ENCODE measurements at places on chromosomes 7 and 10. TPM values are rescaled to one million over a fixed set of nuclear protein-coding genes. Genes with fewer than 3 reads are reported as not detected.

VAX1 gene
- polyA plus RNA-seq = not detected

PIK3AP1 gene
- polyA plus RNA-seq = 6.0 TPM

PDE6C gene
- polyA plus RNA-seq = not detected

UTF1 gene
- 0.24 TPM for polyA plus RNA-seq

NPVF gene
- not detected for polyA plus RNA-seq

SFTPA2 gene
- polyA plus RNA-seq = not detected

CALHM1 gene
- polyA plus RNA-seq = not detected

- H3K4me1 ChIP-seq = peaks cover 16% of the 10 kb centered on the region
- DNase-seq = no peak
- peak overlapping the region; percentile 50 for H3K27ac ChIP-seq
- H3K27me3 ChIP-seq = no peaks in the 10 kb centered on the region
- no peak overlapping the region for H3K4me3 ChIP-seq
Measured at GRCh38 chr10:59677253-59677831, 32.3 kb downstream of the SLC16A9 start.

GRCh38 chr7:153297141-153297540 lies 537.6 kb downstream of the ACTR3B start:
- no peaks in the 10 kb centered on the region for H3K36me3 ChIP-seq
- H3K27me3 ChIP-seq = no peaks in the 10 kb centered on the region
- DNase-seq = peak; percentile 14
- no peak overlapping the region for H3K4me3 ChIP-seq
- no peaks in the 10 kb centered on the region for H3K4me1 ChIP-seq

DNA sequence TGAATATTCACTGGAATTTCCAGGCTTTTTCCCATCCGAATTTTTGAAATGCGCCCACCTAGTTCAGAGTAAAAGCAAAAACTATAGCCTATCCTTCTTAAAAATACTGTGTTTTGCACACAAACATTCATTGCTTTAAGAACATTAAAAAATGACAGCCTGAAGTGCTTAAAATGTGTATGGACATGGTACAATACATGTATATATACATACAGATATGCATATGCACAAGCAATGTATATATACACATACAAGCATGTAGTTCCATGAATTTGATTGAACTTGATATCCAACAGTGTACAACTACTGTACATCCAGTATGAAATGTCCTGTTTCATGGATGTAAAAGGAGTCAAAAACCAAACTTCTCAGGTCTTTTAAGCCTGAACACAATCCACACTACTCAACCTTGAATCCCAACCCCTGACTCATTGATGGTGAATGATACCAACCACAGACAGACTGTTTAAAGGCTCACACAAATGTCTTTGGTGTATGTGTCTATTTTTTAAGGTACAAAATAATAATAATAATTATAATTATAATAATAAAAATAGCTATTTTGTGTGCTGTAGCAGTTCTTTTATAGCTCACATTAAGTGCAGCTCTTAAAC lies 14.8 kb downstream of the INHBA start:
- no peak overlapping the region for H3K4me3 ChIP-seq
- no peaks in the 10 kb centered on the region for H3K36me3 ChIP-seq
- H3K4me1 ChIP-seq = no peaks in the 10 kb centered on the region
- no peak overlapping the region for H3K27ac ChIP-seq
- DNase-seq = no peak
- no peaks in the 10 kb centered on the region for H3K27me3 ChIP-seq

DNA sequence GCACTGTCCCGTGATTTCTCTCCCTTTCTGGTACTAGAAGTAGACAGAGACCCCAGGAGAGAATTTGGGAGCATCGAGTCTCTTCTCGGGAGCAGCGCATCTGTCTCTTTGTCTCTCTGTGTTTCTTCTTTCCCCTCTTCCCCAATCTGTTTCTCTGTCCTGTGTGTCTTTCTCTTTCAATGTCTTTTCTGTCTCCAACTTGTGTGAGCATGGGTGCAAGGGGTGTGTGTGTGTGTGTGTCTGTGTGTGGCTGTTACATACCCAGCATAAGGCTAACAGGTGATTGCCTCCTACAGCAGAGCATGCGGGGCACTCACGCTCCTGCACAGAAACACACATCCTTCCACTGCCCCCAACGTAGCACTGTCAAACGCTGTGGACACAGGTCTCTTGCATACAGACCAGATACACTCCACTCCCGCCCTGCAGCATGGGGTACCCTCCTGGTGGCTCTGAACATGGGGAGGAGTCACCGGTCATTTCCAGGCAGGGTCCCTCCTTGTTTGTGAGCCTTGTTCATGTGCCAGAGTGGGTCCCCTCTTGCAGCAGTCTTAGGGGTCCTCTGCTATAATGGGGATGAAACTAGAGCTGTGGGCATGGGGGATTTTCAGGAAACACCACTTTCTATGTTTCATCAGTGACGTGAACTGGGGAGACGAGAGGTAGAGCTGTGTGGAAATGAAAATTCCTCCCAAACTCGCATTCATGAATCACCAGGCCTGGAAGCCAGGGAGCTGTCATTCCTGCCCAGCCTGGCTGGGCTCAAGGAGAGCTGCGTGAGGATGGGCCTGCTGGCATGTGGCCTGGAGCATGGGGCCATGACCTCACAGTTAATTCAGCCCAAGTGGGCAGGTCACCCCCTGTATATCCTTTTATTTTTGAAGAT lies 980 bp downstream of the ADAMTS14 start:
- no peak overlapping the region for H3K27ac ChIP-seq
- H3K4me1 ChIP-seq = peaks cover 3% of the 10 kb centered on the region
- H3K36me3 ChIP-seq = no peaks in the 10 kb centered on the region
- peak; percentile 75 for DNase-seq

DNA sequence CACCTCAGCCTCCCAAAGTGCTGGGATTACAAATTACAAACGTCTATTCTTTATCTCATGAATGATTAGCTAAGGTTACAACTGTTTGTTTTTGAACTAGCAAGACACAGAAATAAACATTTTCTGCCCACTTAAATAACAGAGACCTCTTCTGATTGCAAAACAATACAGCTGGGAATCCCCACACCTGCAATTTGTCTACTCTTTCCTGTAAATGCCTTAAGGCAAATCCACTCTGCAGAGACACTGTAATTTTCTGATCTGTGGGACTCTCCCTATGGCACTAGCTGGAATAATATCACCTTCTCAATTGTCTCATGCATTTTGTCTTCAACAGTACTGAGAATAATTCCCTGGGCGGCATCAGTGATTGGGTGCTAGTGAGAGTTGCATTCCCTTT lies 149.3 kb upstream of the FAM3C start:
- H3K27me3 ChIP-seq = no peaks in the 10 kb centered on the region
- H3K36me3 ChIP-seq = no peaks in the 10 kb centered on the region
- DNase-seq = no peak
- no peaks in the 10 kb centered on the region for H3K4me1 ChIP-seq
- H3K4me3 ChIP-seq = no peak overlapping the region
- H3K27ac ChIP-seq = no peak overlapping the region

GRCh38 chr7:4768597-4769569 lies 6.5 kb upstream of the AP5Z1 start:
- no peaks in the 10 kb centered on the region for H3K36me3 ChIP-seq
- no peak overlapping the region for H3K4me3 ChIP-seq
- no peaks in the 10 kb centered on the region for H3K4me1 ChIP-seq
- DNase-seq = no peak
- H3K27me3 ChIP-seq = no peaks in the 10 kb centered on the region
- peak overlapping the region; percentile 55 for H3K27ac ChIP-seq

- no peaks in the 10 kb centered on the region for H3K27me3 ChIP-seq
- no peak overlapping the region for H3K4me3 ChIP-seq
- no peak overlapping the region for H3K27ac ChIP-seq
Measured at GRCh38 chr7:18320422-18320821, 175.1 kb upstream of the HDAC9 start.

- no peak overlapping the region for H3K27ac ChIP-seq
- no peaks in the 10 kb centered on the region for H3K4me1 ChIP-seq
- no peak for DNase-seq
Measured at GRCh38 chr7:103929901-103930311, 59.6 kb downstream of the RELN start.

GRCh38 chr7:130996205-130996832 lies 262.3 kb upstream of the KLF14 start:
- H3K4me1 ChIP-seq = peaks cover 59% of the 10 kb centered on the region
- DNase-seq = no peak
- H3K4me3 ChIP-seq = no peak overlapping the region

DNA sequence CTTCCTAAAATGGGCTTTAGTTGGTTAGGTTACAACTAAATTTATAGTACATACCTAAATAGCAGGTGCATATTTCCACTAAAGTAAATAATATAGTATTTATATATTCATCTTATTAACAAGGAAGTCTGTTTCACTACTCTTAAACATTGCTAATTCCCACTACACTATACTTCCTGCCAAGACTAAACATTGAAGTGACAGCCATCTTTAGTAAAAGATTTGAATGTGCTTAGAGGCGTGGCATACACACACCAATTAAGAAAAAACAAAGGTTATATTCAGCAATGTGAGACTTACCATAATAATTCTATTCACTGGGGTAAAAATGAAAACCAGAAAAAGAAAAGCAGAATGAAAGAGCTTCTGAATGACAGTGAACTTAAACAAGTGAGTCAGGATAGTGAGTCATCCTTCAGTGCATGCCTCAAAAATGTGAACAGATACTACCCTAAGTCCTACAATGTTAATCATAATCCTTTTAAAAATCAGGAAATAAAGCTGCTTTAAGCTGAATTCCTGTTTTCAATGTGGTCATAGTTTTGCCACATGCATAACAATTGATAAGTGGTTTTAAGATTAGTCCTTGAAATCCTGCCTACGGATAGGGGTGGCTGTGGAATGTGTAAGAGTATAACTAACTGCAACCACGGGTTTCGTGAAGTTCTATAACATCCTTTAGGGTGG lies 59.4 kb downstream of the USP6NL start:
- DNase-seq = no peak
- peak overlapping the region; percentile 69 for H3K27ac ChIP-seq
- peaks cover 8% of the 10 kb centered on the region for H3K4me1 ChIP-seq
- no peaks in the 10 kb centered on the region for H3K36me3 ChIP-seq
- no peaks in the 10 kb centered on the region for H3K27me3 ChIP-seq

GRCh38 chr7:78662939-78663338 lies 790.5 kb downstream of the MAGI2 start:
- DNase-seq = no peak
- no peaks in the 10 kb centered on the region for H3K36me3 ChIP-seq
- H3K27ac ChIP-seq = no peak overlapping the region

GRCh38 chr7:38374507-38374906 lies 101.1 kb upstream of the TARP start:
- H3K27me3 ChIP-seq = no peaks in the 10 kb centered on the region
- no peaks in the 10 kb centered on the region for H3K36me3 ChIP-seq
- H3K4me3 ChIP-seq = no peak overlapping the region
- H3K4me1 ChIP-seq = no peaks in the 10 kb centered on the region

- H3K4me1 ChIP-seq = peaks cover 4% of the 10 kb centered on the region
- H3K27ac ChIP-seq = peak overlapping the region; percentile 28
- peak overlapping the region; percentile 52 for H3K4me3 ChIP-seq
- DNase-seq = peak; percentile 60
- H3K36me3 ChIP-seq = peaks cover 8% of the 10 kb centered on the region
Measured at GRCh38 chr10:95655571-95656290, 780 bp downstream of the ALDH18A1 start.

DNA sequence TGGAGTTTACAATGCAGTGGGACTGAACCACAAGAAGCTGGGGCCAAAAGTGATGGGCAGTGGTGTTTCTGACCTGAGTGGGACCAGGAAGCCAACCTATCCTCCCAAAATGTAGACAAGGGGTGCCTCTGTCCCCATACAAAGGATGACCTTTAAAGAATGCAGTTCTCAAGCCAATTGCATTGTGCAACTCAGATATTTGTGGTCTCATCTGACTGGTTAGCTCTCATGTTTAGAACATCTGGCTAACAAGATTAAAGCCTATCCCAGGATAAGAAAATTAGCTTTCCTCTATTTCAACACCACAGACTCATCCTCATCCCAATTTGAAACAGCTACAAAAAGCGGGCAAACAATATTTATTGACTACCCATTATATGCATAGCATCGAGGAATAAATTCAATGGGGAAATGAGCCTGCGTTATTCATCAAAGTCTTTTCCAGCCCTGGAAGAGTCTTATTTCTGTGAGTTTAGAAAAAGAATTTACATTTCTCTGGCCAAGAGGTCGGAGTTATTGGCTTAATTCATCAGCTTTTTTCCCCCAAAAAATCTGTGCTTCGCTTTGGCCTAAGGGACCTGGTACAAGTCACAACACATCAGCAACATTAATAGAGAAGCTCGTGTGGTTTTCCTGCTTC lies 26.7 kb downstream of the ELMO1 start:
- no peaks in the 10 kb centered on the region for H3K36me3 ChIP-seq
- H3K4me3 ChIP-seq = no peak overlapping the region
- H3K27me3 ChIP-seq = no peaks in the 10 kb centered on the region

- H3K4me1 ChIP-seq = no peaks in the 10 kb centered on the region
- no peaks in the 10 kb centered on the region for H3K36me3 ChIP-seq
- H3K27me3 ChIP-seq = no peaks in the 10 kb centered on the region
- no peak for DNase-seq
- no peak overlapping the region for H3K4me3 ChIP-seq
Measured at GRCh38 chr7:8201846-8202441, 60.0 kb downstream of the ICA1 start.

- no peak overlapping the region for H3K27ac ChIP-seq
- H3K4me3 ChIP-seq = no peak overlapping the region
- no peak for DNase-seq
- no peaks in the 10 kb centered on the region for H3K36me3 ChIP-seq
- no peaks in the 10 kb centered on the region for H3K4me1 ChIP-seq
Measured at GRCh38 chr7:104162081-104162480, 45.7 kb downstream of the ORC5 start.

DNA sequence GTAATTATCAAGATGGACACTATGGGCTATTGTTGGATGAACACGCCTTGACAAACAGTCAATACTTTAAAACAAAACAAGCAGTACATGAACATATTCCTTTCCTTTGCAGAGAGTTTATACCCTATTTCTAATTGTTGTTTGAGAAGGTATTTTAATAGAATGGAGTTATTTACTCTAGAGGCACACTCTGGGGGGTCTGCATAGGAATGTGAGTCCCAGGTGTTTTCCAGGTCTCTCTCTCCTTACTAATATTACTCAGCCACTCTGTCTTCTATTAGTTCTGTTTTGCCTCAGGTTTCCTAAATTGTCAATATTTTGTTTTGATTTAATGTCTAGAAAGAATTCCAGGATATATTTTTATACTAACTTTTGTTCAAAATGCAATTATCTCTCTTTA lies 1091.4 kb downstream of the CNTNAP2 start:
- no peak overlapping the region for H3K4me3 ChIP-seq
- no peak for DNase-seq
- H3K4me1 ChIP-seq = no peaks in the 10 kb centered on the region
- H3K36me3 ChIP-seq = no peaks in the 10 kb centered on the region
- no peak overlapping the region for H3K27ac ChIP-seq

- H3K4me3 ChIP-seq = no peak overlapping the region
- no peaks in the 10 kb centered on the region for H3K27me3 ChIP-seq
- no peak overlapping the region for H3K27ac ChIP-seq
- no peak for DNase-seq
Measured at GRCh38 chr7:44372560-44373417, 47.4 kb upstream of the CAMK2B start.

Measured in adrenal gland (tissue), 19 donors.